ENCODE measurements at places on chromosomes 13 and 19.

DNA sequence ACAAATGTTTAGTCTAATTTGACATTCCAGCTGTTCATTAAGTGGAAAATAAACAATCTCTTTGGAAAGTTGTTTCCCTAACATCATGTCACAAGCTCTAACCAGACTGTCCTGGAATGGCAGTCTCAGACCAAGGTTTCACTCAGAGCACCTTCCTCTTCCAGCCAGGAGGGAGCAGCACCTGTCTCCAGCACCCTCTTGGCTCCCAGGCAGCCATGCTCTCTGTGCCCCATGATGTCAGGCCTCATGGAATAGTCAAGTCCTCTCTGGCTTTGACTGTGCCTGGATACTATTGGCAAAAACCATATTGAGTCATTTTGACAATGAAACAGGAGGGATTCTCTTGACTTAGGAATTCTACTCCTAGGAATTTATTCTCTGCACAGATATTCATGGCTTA is 171.4 kb downstream of the OXGR1 start:
- no peak for DNase-seq

DNA sequence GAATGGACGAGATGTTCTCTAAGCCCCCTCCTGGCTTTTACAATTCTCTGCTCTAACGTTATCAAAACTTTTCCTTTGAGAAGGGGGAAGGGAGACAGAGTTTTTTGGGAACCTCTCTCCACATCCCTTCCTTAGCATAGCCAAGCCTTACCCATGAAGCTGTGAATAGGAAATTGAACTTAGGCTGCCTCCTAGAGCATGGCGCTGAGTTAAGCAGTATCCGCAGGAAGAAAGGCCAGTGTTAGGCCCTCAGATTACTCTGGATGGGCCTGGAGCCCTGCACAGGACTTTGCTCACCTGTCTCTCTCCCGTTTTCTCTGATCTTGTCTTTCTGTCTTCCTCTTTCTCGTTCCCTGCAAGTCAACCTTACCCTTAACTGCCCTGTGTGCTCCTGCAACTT is 39.6 kb downstream of the CYP2B6 start:
- no peak for DNase-seq

GRCh38 chr19:7865262-7865911 is 8.8 kb downstream of the PRR36 start:
- DNase-seq: no peak

- DNase-seq: no peak
These were observed 154.2 kb downstream of the TNFRSF19 start for GRCh38 chr13:23724196-23724970.

DNA sequence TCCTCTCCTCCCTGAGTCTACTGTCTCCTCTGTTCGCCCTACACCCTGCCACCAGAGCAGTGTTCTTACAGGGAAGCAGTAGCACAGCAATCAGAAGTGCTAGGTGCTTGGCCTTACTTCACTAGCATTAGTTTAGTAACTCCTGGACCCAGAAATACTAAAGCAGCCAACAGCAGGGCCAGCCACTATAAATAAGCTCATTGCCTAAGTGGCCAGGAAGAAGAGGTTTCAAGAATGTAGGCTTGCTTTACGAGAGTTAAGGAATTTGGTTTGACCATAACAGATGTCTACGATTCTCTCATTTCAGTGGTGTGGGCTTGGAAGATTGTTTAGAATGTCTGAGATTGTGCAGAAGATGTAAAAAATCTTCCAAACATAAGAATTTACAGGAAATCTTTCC is 103.3 kb downstream of the ZAR1L start:
- DNase-seq: no peak

GRCh38 chr13:77184455-77184854 is 142.4 kb downstream of the MYCBP2 start:
- no peak for DNase-seq

DNA sequence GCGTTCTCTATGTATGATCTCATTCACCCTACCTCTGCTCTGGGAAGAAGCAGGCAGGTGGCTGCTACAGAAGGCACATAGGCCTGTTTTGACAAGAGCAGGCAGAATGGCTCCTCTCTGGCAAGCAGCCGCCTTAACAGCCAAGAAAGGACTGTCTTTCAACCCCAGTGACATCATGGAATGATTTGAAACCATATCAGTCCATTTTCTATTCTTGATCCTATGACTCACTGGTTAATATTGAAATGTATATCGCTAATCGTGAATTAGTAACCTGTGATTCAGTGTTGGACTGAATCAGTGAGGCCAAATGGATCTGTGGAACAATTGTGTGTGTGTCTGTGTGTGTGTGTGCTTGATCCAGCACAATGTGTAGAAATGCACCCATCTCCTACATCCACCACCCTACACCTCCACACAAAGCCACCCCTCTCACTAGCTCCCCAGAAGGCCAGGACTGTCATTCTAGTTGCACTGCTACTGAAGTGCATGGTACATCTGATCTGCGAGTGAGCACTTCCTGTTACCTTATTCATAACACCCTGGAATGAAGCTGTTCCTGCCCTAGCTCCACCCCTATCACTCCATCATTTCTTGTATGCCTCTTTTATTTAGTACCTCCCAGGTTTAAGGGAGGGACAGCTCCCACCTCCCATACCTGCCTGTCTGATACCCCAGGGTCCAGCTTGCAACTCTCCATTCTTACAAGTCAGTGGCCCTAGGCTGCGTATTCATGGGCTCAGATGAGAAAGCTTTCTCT is 460.0 kb downstream of the FOXO1 start:
- no peak for DNase-seq

- DNase-seq: no peak
These were observed 567 bp downstream of the ALKBH6 start for GRCh38 chr19:36013280-36014011.

DNA sequence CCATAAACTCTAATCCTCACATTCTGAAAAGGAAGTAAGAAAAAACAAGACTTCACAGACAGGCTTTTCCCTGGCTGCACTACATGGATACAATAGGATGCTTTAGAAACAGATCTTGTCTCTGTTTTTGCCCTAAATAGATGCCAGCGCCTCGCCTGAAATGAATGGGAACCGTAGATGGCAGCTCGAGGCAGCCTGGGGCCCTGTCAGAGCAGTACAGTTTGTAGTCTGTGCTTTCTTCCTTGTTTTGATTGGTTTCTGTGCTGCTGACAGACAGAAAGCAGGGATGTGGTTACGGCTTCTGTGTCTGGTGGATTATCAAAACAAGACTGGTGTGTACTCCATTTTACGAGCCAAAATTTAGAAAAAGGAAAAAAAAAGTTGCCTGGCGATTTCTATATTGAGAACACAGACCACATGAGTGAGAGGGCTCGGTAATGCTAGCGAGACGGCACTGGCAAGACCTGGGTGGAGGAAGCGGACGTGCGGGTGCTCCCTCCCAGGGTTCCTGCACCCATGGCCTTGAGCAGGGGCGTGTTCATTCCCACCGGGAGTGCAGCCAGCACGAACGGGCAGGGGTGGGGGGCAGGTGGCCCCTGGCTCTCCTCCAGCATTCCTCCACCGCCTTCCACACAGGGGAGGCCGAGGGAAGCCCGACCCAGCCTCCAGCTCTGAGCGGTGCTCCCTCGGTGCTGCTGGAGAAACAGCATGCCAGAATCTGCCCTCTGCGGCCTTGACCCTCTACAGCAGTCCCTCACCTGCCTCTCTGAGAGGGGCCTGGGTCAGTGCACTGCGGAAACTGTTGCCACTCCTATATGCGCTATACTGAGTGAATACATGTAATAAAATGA is 37.6 kb upstream of the C1QTNF9 start:
- no peak for DNase-seq

- no peak for DNase-seq
These were observed 535.1 kb upstream of the SLITRK1 start for GRCh38 chr13:84417416-84417815.

Data from NCI-H1417 treated with DMSO at 0.1 percent for 48 hours (cell line).